ENCODE measurements at places on chromosomes 3 and 15.

DNA sequence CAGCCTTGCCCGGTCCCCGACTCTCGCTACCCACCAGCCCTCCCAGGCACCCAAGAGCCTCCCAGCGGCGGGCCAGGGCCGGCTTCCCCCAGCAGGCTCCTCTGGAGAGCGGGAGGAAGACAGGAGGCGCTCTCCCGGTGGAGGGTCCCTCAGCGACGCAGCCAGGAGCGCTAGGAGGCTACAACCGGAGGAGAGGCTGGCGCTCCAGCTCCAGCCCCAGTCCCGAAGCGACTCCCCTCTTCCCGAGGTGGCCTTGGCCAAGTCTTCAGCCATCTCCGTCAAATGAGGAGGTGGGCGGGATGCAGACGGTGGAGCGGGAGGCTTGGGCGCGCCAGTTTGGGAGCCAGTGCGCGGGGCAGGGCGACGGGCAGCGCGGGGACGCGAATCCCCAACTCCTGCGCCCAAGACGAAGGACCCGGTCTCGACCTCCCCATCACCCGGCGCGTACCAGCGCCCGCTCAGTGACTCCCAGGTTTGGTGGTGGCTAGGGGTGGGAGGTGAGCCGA lies 722 bp downstream of the CHRNA3 start:
- DNase-seq: no peak

DNA sequence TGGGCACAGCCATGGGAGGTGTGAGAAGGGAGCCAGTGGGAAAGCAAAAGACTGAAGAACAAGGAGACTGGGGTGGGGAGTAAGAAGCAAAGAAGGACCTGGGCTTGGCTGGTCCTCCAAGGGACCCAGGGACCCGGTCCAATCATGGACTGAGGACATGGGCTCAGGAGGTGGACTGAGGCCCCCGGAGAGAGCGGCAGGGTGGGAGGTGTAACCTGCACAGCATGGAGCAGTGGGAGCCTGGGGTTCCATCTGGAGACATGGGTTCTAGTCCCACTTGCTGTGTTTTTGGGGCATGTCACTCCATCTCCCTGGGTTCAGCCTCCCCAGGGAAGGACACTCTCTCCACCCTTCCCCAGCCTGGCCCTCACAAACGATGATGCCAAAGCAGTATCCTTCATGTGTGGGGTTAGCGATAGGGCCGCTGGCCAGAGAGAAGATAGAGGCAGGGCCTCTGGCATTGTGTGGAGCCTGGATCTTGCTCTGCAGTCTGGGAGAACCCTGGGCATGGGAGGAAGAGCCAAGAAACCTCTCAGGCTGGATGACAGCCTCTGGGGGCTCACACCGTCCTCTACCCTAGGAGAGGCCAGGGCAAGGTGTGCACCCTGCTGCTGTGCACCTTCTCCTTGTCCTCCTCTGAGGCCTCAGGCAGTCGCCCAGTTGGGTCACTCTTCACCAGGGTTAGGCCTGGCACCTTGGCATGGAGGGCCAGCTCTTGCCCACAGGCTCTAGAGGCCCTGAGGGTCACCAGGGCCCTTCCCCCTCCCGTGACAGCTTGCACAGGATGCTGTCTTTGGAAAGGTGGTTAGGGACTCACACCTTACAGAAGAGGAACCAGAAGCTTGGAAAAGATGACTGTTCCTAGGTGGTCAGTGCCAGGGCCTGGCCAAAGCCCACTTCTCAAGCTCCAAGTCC lies 26.0 kb downstream of the FBXW12 start:
- no peak for DNase-seq

GRCh38 chr3:107452436-107452835 lies 70.3 kb upstream of the BBX start:
- DNase-seq: no peak

GRCh38 chr15:42494998-42495360 lies 455 bp upstream of the SNAP23 start:
- DNase-seq: no peak

- DNase-seq: no peak
These were observed 88.7 kb upstream of the BCL6 start for GRCh38 chr3:187833799-187834578.
